ENCODE measurements at places on chromosomes 1 and 21.
A peak's percentile ranks its signal among the peaks of the same experiment; 100 is the strongest.

DNA sequence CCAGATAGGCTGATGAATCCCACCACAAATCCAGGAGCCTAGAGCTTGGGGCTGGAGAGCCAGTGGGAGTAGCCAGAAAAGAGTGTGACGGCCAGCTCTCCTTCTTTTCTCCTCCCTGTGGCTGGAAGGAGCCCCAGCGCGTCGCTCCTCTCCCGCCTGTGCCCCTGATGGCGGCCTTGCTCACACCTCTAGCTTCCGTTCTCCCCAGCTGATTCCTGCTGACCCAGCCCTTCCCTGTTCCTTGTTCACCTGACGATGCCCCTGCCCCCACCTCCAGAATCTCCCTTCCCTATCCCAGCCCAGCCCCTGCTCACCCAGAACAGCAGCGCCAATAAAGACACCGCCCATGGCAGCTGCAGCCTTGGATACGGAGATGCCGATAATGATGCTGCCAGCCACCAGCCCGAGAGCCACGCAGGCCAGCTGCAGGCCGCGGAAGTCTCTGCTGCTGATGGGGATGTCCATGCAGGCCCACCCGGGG is 656 bp downstream of the KNCN start:
- DNase-seq = no peak

DNA sequence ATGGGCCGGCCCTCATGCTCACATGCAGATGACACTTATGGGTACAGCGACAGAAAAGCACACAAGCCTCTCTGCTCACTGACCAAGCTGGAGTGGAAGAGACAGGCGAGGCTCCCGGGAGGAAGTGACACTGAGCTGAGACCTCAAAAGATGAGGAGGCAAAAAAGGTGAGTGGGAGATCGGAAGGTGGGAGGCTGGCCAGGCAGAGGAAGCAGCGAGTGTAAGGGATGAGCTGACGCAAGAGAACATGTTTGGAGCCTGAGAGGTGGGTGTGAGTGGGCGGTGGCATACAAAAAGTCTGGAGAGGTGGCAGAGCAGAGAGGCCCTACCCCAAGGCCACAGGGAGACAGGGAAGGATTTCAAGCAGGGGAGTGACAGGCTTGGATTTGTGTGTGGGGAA is 18.2 kb upstream of the CDCP2 start:
- no peak for DNase-seq

GRCh38 chr1:107782217-107782845 is 182.6 kb downstream of the VAV3 start:
- peak; percentile 40 for DNase-seq

GRCh38 chr1:207666342-207666741 is 21.4 kb downstream of the CR1L start:
- DNase-seq = no peak

DNA sequence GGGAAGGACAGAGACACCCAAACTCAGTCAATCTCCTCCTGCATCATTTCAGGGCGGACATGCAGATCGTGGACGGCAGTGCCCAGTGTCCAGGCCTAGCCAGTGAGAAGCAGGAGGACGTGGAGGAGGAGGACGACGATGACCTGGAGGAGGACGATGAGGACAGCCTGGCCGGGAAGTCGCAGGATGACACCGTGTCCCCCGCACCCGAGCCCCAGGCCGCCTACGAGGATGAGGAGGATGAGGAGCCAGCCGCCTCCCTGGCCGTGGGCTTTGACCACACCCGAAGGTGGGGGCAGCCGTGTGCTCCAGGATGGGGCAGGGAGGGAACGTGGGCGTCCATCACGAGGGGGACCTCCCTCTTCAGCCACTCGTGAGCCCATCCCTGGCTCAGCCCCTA is 23.6 kb upstream of the ARHGEF16 start:
- DNase-seq = no peak

DNA sequence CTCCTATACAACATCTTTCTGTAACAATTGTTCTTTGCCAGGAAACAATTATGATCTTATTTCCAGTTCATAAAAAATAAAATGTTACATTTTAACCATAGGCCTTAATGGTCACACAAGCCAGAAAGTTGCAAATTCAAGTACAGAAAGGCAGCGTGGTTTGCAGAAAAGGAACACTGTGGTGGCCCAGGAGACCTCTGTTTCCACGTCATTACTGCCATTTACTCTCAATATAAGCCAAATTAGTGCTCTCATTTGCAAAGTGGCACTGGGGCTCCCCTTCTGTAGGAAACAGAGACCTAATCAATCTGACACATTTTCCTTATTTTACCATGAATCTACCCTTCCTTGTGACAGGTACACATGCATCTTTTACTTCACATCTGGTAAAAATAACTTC is 79.3 kb upstream of the TLR5 start:
- no peak for DNase-seq

GRCh38 chr1:246576709-246577032 is 10.4 kb downstream of the CNST start:
- DNase-seq = no peak

DNA sequence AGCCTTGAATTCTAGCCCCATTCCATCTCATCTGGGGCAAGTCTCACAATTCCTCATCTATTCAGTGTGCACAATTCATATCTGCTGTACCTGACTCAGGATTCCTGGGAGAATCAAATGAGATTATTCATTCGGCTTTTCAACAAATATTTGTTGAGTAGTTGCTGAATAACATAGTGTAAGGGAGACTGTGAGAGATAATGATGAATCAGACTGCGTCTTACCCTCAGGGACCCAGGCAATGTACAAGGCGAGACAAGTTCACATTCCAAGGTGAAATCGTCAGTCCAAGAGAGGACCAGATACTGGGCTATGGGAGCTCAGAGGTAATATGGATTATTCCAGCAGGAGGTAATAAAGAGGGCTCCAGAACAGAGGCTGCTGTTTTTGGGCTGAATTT is 67.8 kb upstream of the SMYD2 start:
- no peak for DNase-seq

GRCh38 chr1:111481387-111482221 is 7.8 kb downstream of the C1orf162 start:
- no peak for DNase-seq

- no peak for DNase-seq
These were observed 2.2 kb upstream of the DNAJC28 start for GRCh38 chr21:33493756-33494155.

GRCh38 chr1:220219865-220220698 is 52.2 kb downstream of the RAB3GAP2 start:
- no peak for DNase-seq

GRCh38 chr1:24476571-24476970 is 26.1 kb upstream of the RCAN3 start:
- DNase-seq = no peak

- no peak for DNase-seq
These were observed 16.2 kb upstream of the WDR26 start for GRCh38 chr1:224450561-224451350.

- DNase-seq = no peak
These were observed 1589.3 kb downstream of the BRINP3 start for GRCh38 chr1:188888386-188888785.

DNA sequence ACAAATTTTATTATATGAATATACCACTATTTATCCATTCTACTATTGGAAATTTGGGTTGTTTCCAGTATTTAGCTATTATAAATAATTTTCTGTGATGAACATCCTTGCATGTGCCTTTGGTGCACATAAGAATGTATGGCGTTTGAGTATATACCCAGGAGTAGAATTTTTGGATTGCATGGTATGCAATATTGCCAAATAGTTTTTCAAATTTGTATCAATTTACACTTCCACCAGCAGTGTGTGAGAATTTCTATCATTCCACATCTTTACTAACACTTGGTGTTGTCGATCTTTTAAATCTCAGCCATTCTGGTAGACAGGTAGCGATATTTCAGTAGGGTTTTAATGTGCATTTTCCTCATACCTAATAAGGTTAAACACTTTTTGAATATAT is 9.2 kb upstream of the FNBP1L start:
- no peak for DNase-seq

DNA sequence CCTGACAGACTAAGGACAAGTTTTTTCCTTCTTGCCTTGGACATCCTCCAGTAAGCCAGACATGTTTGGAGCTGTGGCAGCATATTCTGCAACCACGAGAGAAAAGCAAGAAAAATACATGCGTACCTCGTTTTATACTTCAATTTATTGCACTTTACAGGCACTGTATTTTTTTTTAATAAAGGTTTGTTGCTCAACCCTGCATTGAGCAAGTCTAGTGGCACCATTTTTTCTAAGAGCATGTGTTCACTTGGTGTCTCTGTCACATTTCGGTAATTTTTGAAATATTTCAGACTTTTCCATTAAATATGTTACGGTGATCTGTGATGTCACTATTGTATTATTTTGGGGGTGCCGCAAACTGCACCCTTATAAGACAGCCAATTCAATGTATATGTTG is 2.1 kb upstream of the SSX2IP start:
- DNase-seq = no peak

DNA sequence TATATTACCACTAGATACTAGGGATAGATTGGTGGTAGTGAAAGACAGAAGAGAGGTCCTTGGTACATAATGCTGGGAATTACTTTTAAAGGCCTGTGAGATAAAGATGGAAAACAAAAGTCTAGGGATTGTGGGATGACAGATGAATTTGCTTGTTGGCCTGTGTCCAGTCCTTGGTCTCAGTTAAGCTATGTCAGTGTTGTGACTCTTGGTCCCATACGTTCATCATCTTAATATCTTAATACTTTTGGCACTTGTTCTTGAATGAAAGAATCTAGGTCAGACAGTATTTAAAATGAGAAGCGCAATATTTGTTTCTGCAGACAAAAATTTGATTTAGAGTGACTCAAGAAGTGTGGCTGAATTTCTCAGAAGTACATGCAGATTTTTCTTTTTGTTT is 7.6 kb downstream of the RPL5 start:
- DNase-seq = no peak

DNA sequence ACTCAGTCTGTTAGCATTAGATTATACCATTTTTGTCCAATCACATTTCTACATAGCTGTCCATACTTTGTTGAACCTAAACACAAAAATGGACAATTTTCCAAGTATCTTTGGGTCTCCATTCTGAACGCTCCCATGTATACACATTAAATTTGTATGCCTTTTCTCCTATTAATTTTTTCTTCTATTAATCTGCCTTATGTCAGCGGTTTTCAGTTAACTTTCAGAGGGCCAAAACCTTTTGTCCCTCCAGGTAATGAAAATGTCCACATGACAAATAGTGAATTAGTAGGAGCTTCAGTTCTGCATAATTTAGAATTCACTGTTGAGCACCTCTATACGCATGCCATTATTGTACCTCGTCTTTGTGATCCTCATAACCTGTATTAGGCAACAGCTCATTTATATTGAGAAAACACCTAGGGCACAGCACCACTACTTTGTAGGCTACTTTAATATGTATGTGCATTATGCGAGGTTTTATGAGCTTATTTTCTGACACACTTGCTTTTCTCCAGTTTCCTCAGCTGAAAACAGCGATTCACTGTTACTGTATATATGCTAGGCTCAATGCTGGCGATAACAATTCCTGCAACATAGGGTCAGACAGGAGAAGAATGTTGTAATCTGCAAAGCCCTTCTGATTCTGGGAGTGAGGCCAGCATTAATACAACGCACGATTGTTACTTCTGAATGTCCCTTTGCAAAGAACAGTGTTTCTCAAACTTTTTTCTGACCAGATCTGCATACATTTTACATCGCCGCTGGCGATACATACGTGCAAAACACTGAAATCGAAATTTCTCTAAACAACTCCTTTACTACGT is 1.1 kb upstream of the ABCD3 start:
- DNase-seq = no peak

DNA sequence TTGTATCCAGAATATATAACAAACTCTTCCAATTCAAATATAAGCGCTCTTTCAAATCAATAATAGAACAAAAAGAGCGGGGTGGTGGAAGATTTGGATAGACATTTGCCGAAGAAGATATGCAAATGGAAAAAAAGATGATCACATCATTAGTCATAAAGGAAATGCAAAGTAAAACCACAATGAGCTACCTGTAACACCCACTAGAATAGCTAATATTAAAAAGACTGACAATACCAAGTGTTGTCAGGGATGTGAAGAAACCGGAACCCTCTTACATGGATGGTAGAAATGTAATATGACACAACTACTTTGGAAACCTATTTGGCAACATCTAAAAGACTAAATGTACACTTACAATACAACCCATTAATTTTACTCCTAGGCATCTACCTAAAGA is 5.7 kb upstream of the TRAF5 start:
- peak; percentile 4 for DNase-seq

DNA sequence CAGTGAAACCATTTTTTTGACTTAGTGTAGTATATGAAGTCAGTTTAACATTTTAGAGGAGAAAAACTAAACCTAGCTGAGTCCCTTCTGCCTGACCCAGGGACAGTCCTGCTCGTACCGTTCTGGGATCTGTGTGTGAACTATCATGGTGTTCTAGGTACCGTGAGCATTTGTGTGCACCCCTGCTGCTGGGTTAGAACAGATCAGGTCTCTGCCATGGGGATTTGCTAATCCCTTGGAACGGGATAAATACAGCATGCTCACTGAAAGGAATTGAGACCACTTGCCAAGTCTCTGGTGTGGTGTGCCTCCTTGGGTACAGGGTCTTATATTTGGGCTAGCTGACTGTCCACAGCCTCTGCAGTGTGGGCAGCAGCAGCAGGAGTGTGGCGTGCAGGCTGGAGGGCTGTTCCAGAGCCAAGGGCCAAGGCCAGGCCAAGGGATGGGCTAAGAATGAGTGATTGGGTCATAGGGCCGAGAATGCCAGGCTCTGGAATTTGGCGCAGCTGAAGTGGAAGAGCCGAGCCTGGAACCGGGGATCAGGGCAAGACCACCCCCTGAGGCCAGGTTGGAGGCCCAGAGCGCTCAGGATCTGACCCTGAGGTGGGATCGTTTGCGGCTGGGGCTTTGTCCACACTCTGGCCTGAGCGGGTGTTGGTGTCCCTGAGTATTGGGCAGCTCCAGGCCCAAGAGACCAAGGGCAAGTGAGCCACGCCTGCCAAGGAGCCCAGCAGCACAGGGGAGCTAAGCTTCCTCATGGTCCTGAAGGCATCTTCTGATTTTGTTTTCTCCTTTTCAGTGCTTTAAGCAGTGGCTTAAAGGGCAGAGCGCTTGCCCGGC is 66.3 kb downstream of the VPS26C start:
- DNase-seq = no peak
